ENCODE measurements at places on chromosomes 4 and X.

DNA sequence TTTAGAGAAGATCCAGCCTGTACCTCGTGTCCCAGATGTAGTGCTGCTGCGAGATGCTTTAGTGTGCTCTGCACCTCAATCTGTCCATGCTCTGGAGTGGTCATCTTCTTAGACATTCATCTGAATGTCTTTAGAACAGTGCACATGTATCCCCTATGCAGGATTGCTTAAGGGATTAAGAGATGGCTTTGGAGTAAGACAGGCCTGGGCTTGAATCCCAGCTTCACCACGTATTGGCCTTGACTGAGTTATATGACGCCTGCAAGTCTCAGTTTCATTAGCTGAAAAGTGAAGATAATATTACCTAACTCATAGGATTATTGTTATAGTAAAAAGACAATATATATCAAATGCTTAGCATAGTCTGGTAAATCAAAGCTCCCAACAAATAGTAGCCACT is 98.3 kb downstream of the NFKB1 start:
- no peak for DNase-seq

DNA sequence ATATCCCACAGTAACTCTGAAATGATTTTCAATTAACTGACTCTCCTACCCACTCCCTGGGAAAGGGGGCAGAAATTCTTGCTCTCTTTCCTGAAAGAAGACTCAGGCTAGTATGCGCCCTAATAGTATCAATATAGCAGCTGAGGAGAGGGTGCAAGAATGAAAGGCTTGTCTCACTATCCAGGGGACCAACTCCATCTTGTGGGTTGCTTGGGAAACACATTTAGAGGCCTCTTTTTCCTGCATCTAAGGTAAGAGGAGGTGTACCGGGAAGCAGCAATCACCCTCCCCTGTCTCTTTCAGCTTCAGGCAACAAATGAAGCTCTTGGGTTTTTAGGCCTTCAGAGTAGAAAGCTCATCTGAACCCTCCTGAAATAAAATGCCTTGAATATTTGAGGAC is 11.3 kb downstream of the TMEM255A start:
- no peak for DNase-seq

DNA sequence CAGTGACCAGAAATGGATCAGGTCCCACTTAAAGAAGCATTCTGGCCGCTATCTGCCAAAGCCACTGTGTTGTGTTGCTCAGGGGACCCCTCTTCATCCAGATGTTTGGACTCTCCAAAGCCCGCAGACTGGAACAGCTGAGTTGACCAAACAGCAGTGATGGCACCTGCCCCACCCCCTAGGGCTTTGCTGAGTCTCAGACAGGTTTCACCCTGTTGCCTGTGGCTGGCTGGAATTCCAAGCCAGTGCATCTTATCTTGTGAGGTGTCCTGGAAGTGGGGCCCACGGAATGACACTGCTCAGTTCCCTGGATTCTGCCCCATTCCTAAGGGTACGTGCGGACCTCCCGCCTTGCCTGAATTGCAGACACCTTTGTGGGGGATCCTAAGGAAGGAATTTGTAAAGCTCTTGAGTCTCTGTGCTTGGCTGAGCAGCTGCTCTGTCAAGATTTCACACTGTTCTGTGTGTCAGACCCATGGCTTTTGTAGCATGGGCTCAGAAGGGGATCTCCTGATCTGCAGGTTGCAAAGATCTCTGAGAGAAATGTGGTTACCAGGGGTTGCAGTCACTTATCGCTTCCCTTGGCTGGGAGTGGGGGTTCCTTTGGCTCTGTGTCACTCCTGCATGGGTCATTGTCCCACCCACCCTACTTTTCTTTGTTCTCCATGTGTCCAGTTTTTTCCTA is 1707.9 kb upstream of the PCDH10 start:
- DNase-seq, result no peak

- no peak for DNase-seq
Measured at GRCh38 chrX:154017766-154018517, 1.8 kb downstream of the IRAK1 start.

DNA sequence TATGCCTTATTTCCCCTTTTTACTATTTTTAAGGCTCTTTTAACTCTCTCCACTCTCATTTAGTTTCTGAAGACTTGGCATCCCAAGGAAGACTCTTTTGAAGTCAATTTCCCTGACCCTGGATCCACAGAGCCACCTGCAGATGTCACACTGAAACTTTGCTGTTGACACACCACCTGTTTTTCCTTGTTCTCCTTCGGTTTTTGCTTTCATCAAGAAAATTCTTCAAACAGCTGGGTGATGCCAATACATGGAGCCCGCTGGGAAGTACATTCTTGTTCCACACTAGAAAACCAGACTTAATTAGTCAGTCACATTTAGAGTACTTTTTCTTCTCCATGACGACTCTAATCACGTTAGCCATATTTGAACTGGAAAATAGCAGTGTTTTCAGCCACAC is 293.9 kb downstream of the PDGFC start:
- DNase-seq, result no peak

DNA sequence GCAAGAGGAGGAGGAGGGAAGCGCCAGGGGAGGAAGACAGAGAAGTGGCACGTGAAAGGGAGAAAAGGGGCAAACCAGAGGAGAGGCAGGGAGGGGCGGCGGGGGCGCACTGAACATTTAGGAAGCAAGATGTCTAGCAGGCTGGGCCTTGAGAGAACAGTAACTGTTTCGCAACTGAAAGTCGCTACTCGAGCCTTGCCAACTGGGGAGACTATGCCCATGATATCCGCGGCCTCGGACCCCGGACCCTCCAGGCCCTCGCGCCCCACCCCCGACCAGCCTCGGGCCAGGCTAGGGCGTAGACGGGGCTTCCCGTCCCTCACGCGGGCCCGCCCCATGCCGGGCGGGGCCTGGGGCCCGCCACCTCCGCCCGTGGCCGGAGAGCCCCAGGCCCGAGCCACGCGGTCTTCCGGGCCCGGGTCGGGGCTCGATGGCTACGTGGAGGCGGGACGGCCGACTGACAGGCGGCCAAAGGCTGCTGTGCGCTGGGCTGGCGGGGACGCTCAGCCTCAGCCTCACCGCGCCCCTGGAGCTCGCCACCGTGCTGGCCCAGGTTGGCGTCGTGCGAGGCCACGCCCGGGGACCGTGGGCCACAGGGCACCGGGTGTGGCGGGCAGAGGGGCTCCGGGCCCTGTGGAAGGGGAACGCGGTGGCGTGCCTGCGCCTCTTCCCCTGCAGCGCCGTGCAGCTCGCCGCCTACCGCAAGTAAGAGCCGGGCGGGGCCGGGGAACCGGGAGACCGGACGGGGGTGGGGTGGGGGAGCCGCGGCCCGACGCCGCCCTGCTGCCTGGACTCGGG is at the start of gene SLC25A43:
TSS of gene SLC25A43 (plus strand) at position 363 of the 798 bp plus-strand sequence. CDS start at position 431, 68 bp downstream.
- peak; percentile 29 for DNase-seq

DNA sequence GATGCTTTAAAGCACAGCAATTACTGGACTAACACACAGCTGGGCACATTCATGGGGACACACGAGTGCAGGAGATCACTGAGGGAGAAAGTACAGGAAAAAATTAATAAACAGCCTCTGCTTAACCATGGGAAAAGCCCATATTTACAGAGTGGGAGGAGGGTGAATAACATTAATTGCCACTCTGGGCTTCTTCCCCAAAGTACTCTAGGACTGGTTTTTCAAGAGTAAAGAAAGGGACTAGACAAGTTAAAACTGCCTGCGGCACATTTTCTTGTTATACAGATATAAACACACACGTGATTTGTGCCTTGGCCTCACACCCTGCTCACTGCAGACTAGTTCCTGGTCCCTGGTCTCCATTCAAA is 179.7 kb upstream of the TET2 start:
- no peak for DNase-seq

GRCh38 chrX:110046971-110047370 is 44.1 kb downstream of the TMEM164 start:
- no peak for DNase-seq

DNA sequence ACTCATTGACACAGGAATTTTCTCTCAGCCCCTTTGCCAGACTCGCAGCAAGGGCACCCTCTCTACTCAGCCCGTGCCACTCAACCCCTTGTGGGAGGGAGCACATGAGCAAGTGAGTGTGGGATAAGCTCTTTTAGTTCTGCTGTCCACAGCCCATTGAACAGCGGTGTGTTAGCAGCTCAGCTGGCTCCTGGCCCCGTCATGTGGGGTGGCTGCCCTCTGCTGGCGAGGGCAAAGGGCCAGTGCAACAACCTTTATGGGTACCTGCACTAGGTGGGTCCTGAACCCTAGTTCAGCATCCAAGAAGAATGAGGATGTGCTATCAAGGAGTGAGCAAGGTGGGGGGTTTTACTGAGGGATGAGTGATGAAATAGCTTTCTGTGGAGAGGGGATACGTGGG is 85.0 kb upstream of the ZNF81 start:
- peak; percentile 2 for DNase-seq

DNA sequence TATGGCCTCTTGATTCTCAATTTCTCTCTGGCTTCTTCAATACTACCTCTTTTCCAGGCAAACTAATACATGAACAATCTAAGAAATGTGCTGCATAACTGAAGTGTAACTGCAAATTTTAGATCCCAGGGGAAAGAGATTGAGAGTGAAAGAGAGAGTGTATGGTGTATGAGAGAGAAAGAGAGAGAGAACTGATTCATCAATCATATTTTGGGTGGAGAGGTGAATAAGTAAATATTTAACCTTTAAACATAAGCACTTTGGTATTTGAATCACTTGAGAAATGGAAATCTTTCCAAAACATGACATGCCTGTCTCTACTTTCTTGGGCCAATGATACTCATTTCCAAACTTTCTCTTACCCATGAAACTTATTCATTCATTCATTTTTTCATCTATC is 147.2 kb upstream of the DIPK2B start:
- DNase-seq, result no peak

- DNase-seq, result no peak
Measured at GRCh38 chr4:13857800-13858199, 230.3 kb upstream of the BOD1L1 start.

DNA sequence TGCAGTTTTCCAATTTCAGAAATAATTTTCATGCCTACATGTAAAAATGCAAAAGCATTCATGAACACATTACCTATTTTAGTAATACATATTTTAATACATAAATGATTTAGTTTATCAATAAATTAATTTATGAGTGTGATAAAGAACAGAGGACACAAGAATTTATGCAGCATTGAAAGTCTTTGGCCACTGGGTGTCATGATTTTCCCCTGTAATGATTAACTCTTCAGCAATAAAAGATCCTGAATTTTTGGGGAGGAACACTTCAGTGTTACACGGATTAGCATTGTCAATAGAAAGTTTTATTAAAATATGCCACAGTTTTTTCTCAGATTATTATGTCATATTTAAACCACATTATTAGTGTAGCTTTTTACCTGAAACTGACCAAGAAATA is 8.6 kb upstream of the VCX2 start:
- DNase-seq, result no peak

DNA sequence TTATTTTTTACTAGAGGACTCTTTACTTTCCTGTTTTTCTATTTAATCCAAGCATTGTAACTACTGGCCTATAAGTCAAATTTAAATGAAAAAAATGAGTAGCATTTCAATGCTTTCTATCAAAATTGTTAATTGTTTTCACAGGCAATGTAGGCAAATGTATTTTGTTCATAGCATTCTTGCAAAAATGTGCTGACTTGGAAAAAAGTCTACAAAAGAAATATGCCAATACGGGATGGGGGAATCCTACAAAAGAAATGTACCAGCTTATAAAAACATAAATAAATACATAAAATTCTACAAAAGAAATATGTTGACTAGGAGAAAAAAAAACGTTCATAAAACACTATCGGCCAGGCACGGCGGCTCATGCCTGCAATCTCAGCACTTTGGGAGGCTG is 14.9 kb upstream of the S100G start:
- no peak for DNase-seq

- no peak for DNase-seq
Measured at GRCh38 chrX:96820935-96821334, 62.8 kb upstream of the RPA4 start.

DNA sequence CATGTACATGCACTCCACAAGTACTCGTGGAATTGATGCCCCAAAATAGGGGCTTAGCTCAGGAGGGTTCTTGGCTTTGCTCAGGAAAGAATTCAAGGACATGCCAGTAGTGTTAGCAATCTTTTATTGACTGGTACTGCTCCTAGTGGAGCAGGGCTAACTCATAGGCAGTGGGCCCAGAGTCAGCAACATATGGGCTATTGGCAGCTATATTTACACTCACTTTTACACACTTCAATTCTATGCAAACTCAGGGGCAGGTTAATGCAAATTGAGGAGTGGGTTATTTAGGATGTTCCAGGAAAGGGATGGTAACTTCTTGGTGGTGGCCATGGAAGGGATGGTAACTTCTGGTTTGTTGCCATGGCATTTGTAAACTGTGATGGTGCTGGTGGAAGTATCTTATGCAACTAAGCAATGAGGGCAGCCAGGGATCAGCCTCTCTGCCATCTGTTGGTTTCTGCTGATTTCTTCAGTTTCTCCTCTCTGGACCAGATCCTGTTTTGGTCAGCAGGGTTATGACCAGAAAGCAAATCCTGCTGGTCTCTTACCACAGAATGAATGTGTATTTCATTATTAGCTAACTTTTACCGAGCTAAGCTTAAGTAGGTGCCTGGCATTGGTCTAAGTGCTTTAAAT is 69.2 kb upstream of the FAT1 start:
- DNase-seq, result no peak

GRCh38 chrX:19800821-19801374 is 86.5 kb downstream of the SH3KBP1 start:
- DNase-seq, result no peak

DNA sequence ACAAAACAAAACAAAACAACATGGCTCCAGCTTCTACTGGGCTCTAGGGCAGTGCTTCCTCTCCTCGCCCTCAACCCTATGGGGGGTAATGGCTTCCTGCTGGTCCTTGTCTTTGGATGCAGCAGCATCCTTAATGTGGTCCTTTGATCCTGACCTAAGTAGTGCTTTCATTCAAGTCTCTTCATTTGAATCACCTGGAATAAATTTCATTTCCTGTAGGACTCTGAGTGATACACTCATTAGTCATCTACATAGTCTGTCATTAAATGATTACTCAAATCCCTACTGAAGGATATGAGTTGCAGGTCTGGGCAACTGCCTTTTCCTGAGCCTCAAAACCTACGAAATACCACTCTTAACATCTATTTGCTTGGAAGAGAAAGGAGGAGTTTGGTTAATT is 54.5 kb downstream of the RHOH start:
- no peak for DNase-seq

DNA sequence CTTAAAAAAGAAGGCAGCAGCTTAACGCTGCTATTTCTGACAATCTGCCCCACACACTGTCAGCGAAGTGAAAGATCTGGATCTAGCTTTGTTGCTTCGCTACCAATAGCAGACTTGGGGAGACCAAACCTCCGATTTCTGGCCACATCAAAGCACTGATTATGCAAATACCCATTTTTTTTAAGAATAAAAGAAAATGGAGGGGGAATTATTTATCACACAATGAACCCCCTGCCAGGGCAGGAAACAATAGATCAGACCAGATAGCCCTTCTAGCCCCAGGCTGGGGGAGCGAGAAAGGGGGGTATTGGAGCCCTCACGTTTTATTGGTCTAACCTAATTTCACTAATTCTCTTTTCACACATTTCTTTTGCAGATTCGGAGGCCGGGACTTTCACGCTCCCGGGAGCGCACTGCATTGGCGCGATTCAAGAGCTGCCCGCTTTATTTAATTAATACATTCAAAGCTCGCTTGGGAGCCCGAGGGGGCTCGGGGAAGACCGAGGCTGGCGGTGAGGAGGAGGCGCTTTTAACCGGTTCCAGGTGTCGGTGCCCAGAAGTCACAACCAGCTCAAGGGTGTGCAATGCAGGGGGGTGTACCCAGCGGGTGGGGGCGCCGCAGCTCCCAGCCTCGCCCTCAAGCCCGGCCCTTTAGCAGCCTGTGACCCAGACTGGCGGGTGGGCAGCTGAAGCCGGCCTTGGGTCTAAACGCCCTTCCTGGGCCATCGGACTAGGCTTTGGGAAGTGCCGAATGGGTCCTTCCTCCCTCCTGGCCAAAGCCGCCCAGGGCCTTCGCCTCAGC is 5.5 kb downstream of the NEUROG2 start:
- DNase-seq, result no peak

- DNase-seq, result peak; percentile 25
Measured at GRCh38 chrX:17046478-17047097, 100.1 kb downstream of the REPS2 start.
